ENCODE measurements at places on chromosomes 12 and 14. TPM values are rescaled to one million over a fixed set of nuclear protein-coding genes. Genes with fewer than 3 reads are reported as not detected.

Gene CAPS2
- total RNA-seq, result 20.0 TPM

Gene COQ5
- 17.9 TPM for total RNA-seq

Gene HOXC11
- not detected for total RNA-seq

Gene OTOGL
- total RNA-seq, result 0.11 TPM

Gene BTG1
- total RNA-seq, result 22.2 TPM

Gene FGD6
- total RNA-seq, result 27.1 TPM

Gene PGF
- total RNA-seq, result 68.8 TPM

Gene TMEM119
- 20.4 TPM for total RNA-seq

Gene DACT1
- 15.0 TPM for total RNA-seq

Gene MYF6
- total RNA-seq, result not detected

Measured in thyroid gland (tissue), 4 donors.